RPMI7951 (cell line): ENCODE measurements at places on chromosomes 3 and 15. TPM values are rescaled to one million over a fixed set of nuclear protein-coding genes. Genes with fewer than 3 reads are reported as not detected.

GRCh38 chr15:60649845-60650548, 171.1 kb upstream of the ICE2 start:
- DNase-seq: no peak

- DNase-seq: no peak
Measured at GRCh38 chr15:95226835-95227234, 995.5 kb downstream of the MCTP2 start.

TM4SF1 gene
- total RNA-seq: 87.2 and 94.1 TPM in 2 replicates

CLDN16 gene
- total RNA-seq: not detected in 2 replicates

DNA sequence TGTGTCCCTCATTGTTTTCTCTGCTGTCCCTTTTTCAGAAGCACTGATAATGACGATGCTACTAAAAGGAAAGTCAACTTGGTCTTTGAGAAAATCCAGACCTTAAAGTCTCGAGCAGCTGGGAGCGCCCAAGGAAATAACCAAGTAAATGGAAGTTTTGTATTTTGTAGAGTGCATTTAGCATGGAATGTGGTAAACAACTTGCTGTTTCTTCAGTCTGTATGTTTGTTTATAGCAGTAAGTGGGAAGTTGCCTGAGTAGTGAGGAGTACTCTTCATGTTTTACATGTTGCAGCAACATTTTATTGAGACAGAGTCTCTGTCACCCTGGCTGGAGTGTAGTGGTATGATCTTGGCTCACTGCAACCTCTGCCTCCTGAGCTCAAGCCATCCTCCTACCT, 66.0 kb downstream of the CGNL1 start:
- no peak for DNase-seq

SPESP1 gene
- 37.3 and 46.7 TPM in 2 replicates for total RNA-seq

DNA sequence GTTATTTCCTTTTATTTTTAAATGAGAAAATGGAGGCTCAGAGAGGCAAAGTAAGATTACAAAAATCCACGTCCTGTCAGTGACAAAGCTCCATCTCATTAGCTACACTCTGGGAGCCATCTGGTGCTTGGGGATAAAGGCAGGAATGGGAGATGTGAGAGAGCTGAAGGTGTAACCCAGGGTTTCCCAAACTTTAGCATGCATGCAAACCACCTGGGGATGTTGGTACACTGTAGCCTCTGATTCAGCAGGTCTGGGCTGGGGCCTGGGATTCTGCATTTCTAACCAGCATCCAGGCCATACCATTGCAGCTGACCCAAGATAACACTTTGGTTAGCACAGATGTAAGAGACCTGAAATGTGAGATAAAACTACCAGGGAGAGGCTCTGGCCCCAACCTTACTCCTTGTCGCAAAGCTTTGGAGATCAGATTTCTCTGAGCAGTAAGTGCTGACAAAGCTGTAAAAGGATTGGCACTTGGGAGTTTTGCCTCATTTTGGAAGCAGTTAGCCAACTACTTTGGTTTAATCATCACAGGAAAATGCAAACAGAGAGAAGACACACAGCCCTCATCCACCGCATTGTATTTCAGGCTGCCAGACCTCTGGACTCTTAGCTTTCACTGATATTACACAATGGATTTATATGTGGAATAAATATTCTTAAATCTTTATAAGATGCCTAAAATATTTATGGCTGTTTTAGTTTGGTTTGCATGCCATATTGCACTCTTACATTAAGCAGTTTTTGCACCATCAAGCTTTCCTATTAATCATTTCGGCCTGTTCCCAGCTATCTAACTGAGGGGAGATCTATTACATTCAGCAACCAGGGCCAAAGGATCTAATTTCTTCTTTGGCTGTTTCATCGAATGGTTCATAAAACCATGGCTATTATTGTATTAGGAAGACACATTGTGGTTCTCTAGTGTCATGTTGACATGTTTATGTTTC, 263.0 kb downstream of the EBLN2 start:
- DNase-seq: no peak

DNA sequence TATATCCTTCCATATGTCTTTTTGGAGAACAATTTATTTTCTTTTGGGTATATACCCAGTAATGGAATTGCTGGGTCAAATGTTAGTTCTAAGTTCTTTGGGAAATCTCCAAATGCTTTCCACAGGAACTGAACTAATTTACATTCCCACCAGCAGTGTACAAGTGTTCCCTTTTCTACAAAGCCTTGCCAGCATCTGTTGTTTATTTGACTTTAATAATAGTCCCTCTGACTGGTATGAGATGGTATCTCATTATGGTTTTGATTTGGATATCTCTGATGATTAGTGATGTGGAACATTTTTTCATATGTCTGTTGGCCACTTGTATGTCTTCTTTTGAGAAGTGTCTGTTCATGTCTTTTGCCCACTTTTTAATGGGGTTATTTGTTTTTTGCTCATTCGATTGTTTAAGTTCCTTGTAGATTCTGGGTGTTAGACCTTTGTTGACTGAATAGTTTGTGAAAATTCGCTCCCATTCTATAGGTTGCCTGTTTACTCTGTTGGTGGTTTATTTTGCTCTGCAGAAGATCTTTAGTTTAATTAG, 48.4 kb downstream of the TMEM45A start:
- DNase-seq: peak; percentile 73

GRCh38 chr3:170419557-170420087, 954 bp downstream of the CLDN11 start:
- no peak for DNase-seq

DNA sequence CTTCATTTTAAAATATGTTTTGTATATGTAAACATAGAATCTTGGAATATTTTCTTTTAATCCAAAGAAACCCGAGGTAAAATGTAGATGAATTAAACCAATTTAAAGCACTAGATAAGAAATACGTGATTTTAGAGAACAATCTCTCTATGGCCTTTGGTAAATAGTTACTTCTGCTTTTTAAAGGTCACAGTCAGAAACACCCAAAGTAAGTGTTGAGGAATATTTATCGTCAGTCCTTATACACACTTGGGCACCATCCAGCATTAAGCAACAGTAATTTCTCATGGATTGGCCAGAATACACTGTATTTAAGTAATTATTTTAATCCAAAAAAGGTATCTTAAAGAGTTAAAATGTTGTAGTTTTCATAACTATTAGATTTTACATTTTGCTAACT, 713.2 kb downstream of the NLGN1 start:
- no peak for DNase-seq

GRCh38 chr3:126357295-126358037, at the start of gene KLF15:
Gene KLF15 (minus strand): TSS chr3:126357408. CDS start chr3:126352922, 4,486 bp downstream.
- DNase-seq: peak; percentile 80

PAQR5 gene
- 3.3 and 3.5 TPM in 2 replicates for total RNA-seq

NR1I2 gene
- total RNA-seq: 0.12 TPM in 1 of 2 replicates, not detected in the other

DNA sequence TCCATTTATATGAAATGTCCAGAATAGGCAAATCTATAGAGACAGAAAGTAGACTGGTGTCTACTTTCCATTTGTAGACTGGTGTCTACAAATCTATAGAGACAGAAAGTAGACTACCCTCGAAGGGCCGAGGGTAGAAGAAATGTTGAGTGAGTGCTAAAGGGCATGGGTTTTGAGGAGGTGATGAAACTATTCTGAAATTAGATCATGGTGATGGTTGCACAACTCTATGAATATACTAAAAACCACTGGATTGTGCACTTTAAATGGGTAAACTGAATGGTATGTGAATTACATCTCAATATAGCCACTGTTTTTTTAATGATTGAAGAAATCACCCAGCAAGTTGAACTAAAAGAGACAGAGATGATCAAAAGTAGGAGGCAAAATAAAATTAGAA, 27.9 kb downstream of the TP53BP1 start:
- peak; percentile 25 for DNase-seq

CELSR3 gene
- total RNA-seq: 0.98 and 1.1 TPM in 2 replicates

- no peak for DNase-seq
Measured at GRCh38 chr3:177973241-177973840, 562.9 kb upstream of the KCNMB2 start.

DNA sequence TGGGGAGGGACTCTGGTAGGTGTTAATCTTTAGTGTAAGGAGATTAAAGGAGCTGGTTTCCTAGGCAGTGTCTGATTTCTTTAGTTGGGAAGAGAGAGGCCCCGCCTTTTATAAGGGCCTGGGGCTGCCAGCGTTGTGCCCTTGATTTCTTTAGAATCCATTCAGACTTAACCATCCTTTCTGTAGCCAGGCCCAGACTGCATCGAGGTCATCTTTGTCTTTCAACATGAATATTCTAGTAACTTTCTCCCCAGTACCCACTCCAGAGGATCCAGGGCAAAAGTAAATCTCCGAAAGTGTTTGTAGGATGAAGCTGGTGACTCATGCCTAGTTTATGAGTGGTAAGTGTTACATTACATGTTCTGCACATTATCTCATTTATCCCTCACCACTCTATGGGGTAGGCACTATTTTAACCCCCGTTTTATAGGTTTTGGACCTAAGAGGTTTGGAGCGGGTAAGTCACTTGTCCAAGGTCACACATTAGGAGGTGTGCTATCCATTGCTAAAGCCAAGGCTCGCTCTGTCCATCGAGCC, 11.8 kb upstream of the USP3 start:
- DNase-seq: peak; percentile 46

TMEM158 gene
- total RNA-seq: 152 and 160 TPM in 2 replicates

GRCh38 chr15:83843471-83843871, 189.5 kb downstream of the ADAMTSL3 start:
- DNase-seq: no peak

DNA sequence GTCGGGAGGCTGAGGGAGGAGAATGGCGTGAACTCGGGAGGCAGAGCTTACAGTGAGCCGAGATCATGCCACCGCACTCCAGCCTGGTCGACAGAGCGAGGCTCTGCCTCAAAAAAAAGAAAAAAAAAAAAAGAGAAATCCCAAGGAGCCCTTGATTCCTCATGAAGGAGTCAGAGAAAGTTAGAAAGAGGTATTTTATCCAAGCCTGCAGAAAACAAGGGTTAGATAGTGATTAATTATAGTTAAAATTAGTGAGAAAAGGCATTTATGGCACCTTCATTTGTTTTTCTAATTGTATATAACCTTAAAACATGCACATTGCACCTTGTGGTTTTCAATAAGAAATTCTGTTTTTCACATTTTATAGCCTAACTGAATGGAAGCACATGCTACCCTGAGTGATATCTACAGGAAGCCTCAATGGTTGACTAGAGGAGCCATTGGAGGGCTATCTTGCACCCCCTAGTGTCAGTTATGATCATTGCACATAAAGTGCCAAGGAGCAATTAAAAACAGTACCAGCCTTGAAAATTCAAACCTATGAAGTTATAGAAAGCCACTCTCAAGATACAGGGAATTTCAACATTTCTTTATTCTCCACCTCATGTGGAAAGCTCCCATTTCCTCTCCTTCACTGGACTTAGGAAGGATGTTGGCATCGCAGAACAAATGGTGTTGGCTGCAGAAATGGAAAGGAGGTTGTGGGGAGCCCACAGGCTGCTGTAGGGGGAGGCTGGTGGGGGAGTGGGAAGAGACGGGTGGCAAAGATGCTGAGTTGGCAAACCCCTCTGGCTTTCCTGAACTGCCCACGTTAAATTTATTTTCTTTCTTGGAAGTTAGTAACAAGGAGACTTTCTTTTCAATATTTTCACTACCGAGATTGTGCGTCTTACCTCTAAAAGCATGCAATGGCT, 48.5 kb downstream of the ITGA11 start:
- peak; percentile 70 for DNase-seq

HYAL1 gene
- 0.29 and 0.72 TPM in 2 replicates for total RNA-seq

DYNLT2B gene
- total RNA-seq: 34.6 and 37.2 TPM in 2 replicates

NME9 gene
- total RNA-seq: not detected in 2 replicates

GRCh38 chr15:40151991-40152390, 8.9 kb upstream of the BUB1B start:
- DNase-seq: no peak

LRRC2 gene
- total RNA-seq: 0.12 and 0.59 TPM in 2 replicates

DNA sequence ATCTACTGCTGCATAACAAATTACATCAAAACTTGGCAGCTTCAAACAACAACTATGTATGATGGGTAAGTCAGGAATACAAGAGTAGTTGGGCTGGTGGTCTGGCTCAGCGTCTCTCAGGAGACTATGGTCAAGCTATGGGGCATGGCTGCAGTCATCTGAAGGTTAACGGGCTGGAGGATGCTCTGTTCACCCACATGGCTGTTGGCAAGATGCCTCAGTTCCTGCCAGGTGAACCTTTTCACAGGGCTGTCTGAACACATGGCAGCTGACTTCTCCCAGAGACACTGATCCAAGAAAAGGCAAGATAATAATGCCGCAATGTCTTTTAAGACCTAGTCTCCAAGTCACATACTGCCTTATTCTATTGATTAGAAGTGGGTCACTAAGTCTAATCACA, 63.7 kb downstream of the GPR176 start:
- DNase-seq: no peak

GRCh38 chr3:129325383-129325782, 46.7 kb downstream of the HMCES start:
- DNase-seq: no peak

- peak; percentile 41 for DNase-seq
Measured at GRCh38 chr3:98777801-98778220, 14.7 kb downstream of the ST3GAL6 start.

- peak; percentile 92 for DNase-seq
Measured at GRCh38 chr15:44101944-44102343, 93.1 kb downstream of the FRMD5 start.

GRCh38 chr3:5198313-5198677, 10.8 kb downstream of the EDEM1 start:
- DNase-seq: no peak

SLITRK3 gene
- total RNA-seq: not detected in 2 replicates

GRCh38 chr3:117633207-117633606, 923.6 kb downstream of the TUSC7 start:
- no peak for DNase-seq

UNC13C gene
- not detected in 2 replicates for total RNA-seq

GRCh38 chr3:177640319-177640965, 443.2 kb upstream of the TBL1XR1 start:
- DNase-seq: no peak

GCNT3 gene
- total RNA-seq: not detected in 2 replicates

GRCh38 chr3:27990324-27990723, 251.1 kb upstream of the CMC1 start:
- DNase-seq: no peak
